ENCODE measurements at places on chromosomes 2 and 18.

DNA sequence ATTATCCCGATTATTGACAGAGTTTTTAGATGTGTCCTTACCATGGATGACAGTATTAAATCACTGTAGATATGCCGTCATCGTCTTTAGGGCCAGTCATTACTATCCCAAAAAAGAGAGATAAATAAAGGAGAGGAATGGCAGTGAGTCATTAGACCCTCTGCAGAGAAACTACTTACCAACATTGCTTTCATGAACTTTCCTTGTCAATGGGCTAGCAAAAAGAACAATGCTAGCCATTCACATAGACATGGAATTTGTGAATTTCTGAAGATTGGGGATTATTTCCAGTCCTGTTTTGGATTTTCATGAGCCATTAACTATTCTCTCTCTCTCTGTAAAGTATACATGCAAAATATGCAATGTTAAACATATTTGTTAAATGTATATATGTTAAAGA lies 319.4 kb upstream of the FANCL start:
- no peak for DNase-seq

DNA sequence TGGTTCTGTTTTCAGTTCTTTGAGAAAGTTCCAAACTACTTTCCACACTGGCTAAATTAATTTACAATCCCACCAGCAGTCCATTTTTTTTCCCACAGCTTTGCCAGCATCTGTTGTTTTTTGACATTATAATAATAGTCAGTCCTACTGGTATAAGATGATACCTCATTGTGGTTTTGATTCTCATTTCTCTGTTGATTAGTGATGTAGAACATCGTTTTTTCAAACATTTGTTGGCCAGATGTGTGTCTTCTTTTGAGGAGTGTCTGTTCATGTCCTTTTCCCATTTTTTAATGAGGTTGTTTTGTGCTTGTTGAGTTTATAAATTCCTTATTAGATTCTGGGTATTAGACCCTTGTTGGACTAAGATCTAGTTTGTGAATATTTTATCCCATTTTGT lies 376.8 kb upstream of the NT5C1B start:
- no peak for DNase-seq

DNA sequence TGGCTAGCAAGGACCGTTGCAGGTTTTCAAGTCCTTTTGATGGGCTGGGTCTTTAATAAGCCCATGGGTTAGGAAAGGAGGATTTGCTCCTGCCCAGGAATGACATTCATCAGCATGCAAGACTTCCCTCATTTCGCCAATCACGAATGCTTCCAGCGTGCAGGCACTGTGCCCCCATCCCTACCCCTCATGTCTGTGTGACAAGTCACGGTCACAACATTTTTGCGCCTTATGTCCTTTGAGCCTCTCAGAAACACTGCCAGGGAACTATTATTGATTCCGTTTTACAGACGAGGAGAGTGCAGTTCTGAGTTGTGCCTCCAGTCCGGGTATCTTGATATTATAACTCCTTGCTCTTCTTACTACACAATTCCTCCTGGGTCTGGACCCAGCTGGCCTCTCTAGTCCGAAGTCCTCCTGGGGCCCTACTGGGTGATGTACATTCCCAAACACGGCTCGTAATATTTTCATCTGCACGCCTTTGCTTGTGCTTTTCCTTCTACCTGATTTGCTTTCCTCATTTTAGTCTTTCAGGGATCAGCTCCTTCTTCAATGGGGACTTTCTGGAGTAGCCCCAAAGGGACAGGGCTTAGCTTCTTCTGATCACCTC lies 101.8 kb upstream of the MYCN start:
- DNase-seq = no peak

DNA sequence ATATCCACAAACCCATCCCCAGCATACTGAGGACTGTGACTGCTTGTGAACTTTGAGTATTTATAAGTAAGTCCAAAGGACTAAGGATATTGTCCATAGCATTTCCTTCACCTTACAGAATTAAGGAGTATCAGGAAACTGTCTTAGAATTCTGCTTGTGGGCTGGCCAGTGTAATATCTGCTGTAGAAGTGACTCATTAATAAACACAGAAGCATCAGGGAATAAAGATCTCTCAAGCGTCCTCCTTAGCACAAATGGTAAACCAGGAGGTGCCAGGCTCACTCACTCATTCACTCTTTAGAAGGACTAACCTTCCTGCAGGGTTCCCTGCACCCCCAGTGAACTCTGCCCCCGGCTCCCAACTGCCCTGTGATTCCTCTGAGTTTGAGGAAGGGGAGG lies 31.0 kb downstream of the CCDC68 start:
- DNase-seq = no peak

- no peak for DNase-seq
These were observed 251.5 kb upstream of the MGAT5 start for GRCh38 chr2:134002391-134002790.

GRCh38 chr2:168515502-168515901 lies 59.4 kb downstream of the CERS6 start:
- DNase-seq = no peak

GRCh38 chr2:23502096-23502495 lies 117.1 kb downstream of the KLHL29 start:
- no peak for DNase-seq

GRCh38 chr18:55585065-55585919 lies 2.7 kb downstream of the TCF4 start:
- DNase-seq = no peak

DNA sequence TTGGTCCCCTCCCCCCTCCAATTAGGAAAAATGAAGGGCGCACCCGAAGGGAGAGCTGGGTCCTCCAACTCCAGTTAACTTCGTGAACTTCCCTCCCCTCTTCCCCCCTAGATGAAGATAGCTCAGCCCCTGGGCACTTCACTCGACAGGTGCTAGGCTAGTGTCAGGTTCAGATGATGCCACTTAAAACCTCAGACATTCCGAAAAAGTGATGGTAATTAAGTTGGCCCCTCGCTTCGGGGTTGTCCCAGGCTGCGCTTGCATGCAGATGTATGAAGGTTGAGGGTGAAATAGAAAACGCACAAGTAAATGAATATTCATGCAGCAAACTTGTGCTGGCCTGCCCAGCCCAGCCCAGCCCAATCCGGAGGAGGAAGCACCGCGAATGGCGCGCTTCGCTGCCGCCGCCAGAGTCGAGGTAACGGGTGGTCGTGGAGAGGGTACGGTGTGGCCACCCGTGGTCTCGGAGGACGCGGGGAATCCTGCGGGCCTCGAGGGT lies 3.0 kb upstream of the GBX2 start:
- no peak for DNase-seq

- DNase-seq = no peak
These were observed 3.7 kb upstream of the GAD1 start for GRCh38 chr2:170812710-170813600.

DNA sequence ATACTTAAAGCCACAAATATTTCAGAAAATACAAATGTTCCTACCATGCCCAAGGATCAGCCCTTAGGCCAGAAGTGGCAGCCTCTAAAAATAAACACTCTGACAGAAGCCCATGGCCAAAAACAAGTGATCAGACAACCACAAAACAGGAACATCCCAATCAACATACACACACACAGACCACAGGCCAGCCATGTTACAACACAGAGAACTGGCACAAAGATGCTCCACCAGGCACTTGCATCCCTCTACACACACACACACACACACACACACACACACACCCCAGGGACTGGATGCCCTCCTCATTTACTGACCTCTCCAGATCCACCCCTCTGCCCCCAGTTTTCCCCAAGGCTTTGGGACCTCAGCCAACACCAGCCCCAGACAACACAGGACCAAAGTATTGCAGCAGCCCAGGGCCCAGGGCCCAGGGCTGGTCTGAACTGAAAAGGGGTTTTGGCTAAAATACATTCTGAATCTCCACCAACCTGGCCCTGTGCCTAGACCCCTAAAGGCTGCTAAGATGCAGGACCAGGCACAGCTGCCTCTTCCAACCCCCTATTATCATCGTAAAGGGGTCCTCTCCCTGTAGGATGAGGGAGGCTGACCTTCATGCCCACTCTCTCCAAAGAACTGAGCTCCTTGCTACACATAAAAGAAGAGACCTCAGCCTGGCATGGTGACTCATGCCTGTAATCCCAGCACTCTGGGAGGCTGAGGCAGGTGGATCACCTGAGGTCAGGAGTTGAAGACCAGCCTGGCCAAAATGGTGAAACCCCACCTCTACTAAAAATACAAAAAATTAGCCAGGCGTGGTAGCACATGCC lies 151.4 kb downstream of the TNS1 start:
- no peak for DNase-seq

DNA sequence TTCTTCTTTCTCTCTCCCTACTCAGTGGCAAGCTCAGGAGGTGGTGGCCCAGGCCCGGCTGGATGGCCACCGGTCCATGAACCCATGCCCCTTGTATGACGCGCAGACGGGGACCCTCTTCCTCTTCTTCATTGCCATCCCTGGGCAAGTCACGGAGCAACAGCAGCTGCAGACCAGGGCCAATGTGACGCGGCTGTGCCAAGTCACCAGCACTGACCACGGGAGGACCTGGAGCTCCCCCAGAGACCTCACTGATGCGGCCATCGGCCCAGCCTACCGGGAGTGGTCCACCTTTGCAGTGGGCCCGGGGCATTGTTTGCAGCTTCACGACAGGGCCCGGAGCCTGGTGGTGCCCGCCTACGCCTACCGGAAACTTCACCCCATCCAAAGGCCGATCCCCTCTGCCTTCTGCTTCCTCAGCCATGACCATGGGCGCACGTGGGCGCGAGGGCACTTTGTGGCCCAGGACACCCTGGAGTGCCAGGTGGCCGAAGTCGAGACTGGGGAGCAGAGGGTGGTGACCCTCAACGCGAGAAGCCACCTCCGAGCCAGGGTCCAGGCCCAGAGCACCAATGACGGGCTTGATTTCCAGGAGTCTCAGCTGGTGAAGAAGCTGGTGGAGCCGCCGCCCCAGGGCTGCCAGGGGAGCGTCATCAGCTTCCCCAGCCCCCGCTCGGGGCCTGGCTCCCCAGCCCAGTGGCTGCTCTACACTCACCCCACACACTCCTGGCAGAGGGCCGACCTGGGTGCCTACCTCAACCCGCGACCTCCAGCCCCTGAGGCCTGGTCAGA lies 1.8 kb downstream of the NEU2 start:
- DNase-seq = no peak

- DNase-seq = no peak
These were observed 112.6 kb downstream of the GAREM1 start for GRCh38 chr18:32358075-32358474.
